Stimulated activated CD4-positive, alpha-beta T cell treated with anti-CD3 and anti-CD28 coated beads, Interleukin-12 subunit alpha, Interleukin-12 subunit beta, amount 100 ng/mL, for 4 hours (primary cell): ENCODE measurements at places on chromosomes 7 and 10.

GRCh38 chr7:113392841-113393540, 274.6 kb upstream of the SMIM30 start:
- no peak for DNase-seq

GRCh38 chr10:4883079-4883739, 57.2 kb downstream of the AKR1E2 start:
- no peak for DNase-seq

GRCh38 chr10:118116362-118116714, 69.6 kb upstream of the RAB11FIP2 start:
- no peak for DNase-seq

GRCh38 chr7:129356176-129356575, 78.1 kb upstream of the STRIP2 start:
- no peak for DNase-seq

- DNase-seq: no peak
These were observed 262.6 kb downstream of the CSTF2T start for GRCh38 chr10:51436805-51437204.

GRCh38 chr10:128854963-128855362, 612.1 kb upstream of the MGMT start:
- no peak for DNase-seq

DNA sequence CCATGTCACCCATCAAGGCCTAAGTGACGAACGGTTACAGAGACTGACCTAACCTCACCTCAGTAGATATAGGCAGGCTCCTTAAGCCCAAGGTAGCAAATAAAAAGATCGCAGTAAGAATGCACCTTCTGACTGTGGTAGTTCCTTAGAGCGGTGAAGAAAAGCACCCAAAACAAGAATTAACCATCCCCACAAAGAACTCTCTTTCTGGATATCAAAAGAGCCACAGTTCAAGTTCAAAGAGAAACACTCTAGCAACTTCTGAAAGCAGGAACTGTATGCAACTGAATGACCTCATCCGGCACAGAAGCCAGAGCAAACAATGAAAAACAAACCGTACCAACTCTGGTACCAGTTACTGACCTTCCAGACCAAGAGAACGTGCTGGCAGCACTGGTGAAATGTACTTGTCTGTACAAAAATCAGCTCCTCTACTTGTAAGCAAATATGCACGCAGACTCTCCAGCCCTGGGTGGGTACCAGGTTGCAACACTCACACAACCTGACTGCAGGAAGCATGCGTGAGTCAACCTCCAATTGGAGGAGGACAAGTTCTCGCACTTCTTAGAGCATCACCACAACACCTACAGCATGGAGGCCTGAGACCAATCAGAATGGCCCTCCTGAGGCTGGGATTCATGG, 202.7 kb downstream of the FAM107B start:
- no peak for DNase-seq

GRCh38 chr7:35720032-35720431, 25.1 kb upstream of the HERPUD2 start:
- DNase-seq: no peak

GRCh38 chr10:21894648-21895342, 108.7 kb downstream of the DNAJC1 start:
- DNase-seq: no peak

- no peak for DNase-seq
These were observed 21.4 kb upstream of the AOC1 start for GRCh38 chr7:150830937-150831336.

GRCh38 chr7:116984917-116985316, 31.6 kb downstream of the ST7 start:
- no peak for DNase-seq

GRCh38 chr7:111324228-111324627, 233.3 kb downstream of the LRRN3 start:
- no peak for DNase-seq

GRCh38 chr10:65565246-65565645, 1360.6 kb upstream of the LRRTM3 start:
- no peak for DNase-seq

- DNase-seq: no peak
These were observed 183.5 kb upstream of the INHBA start for GRCh38 chr7:41886262-41886900.

- no peak for DNase-seq
These were observed 3.2 kb downstream of the ZNF853 start for GRCh38 chr7:6618621-6619020.

DNA sequence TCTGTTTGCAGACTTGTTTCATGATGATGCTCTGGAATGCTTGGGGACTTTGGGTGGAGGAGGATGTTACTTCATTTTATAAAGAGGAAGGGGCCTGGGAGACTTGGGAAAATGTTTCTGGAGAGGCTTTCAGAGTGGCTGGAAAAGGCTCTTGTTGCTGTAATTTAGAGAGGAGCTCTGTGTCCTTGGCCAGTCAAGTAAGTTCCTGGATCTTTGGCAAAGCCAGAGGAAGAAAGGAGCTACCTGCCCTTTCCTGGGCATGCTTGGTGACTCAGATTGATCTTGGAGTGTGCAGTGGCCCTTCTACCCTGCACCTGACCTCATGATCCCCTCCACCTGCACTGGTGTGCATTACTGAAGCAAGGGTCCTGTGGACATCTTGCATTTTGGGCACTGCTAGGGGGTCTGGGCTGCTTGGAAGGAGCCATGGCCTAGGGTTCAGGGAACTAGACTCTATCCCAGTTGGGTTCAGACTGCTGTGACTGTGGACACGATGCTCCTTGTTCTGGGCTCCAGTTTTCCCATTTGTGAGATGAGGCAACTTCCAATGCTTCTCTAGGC, 56.1 kb downstream of the ADCYAP1R1 start:
- DNase-seq: no peak

GRCh38 chr10:72297281-72297804, 23.6 kb downstream of the DDIT4 start:
- peak; percentile 90 for DNase-seq

DNA sequence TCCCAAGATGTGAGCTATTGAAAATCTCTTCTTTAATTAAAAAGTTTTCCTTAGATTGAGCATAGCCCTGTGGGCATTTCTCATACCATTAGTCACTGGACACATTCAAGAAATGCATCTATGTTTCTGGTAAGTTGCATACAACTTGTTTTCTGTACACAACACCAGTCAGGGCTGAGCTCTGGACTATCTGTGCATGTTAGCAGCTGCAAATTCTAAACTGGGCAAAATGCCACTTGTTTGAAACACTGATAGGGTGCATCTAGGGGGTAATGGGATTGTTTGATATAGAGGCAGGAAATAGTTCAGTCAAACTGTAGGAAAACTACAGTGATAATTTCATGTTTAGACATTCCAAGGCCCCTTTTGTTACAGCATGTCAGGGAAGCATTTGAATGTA, 145.6 kb upstream of the NPY start:
- DNase-seq: no peak

- no peak for DNase-seq
These were observed 20.4 kb upstream of the INMT start for GRCh38 chr7:30731581-30731980.

- DNase-seq: no peak
These were observed 919.2 kb downstream of the LRMDA start for GRCh38 chr10:76350583-76350982.

- no peak for DNase-seq
These were observed 332.0 kb upstream of the ZNF32 start for GRCh38 chr10:43980715-43981114.

GRCh38 chr7:133676805-133677370, 424.0 kb downstream of the EXOC4 start:
- DNase-seq: no peak

DNA sequence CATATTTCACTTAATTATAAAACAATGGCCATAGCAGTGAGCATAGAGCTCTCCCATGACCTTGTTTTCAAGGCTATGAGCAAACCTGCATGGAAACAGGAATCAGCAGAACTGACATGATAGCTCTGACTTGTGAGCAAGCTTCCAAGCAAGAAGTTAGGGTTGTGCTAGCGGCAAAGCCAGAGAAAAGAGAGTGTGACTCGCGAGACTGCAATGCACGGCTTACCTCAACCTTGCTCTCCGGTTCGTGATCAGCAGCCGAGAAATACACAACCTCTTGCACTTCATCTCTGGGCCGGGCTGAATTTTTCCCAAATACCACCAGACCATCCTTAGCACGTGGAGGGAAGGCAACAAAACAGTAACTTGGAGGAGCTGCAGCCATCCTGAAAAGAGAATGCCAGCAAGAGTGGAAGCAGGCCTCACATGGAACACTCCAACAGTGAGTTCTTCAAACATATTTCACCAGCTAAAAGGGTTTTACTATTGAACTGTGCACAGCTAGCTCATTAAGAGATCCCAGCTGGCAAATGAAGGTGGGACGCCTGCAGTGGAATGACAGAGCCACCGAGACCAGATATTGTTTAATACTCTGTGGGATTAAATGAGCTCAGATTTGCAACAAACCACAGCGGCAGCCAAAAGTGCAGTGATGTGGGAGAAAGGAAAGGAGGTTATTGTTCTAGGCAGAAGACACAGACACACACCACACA, 20.8 kb downstream of the SCRN1 start:
- DNase-seq: no peak

- no peak for DNase-seq
These were observed 38.8 kb upstream of the CFAP46 start for GRCh38 chr10:132981173-132981555.

GRCh38 chr7:2651336-2651735, 19.6 kb downstream of the TTYH3 start:
- no peak for DNase-seq

GRCh38 chr10:101723176-101723575, 28.2 kb upstream of the FBXW4 start:
- DNase-seq: no peak

- no peak for DNase-seq
These were observed 28.8 kb downstream of the DENND10 start for GRCh38 chr10:119132521-119133345.

- DNase-seq: no peak
These were observed 25.0 kb upstream of the TLL2 start for GRCh38 chr10:96538683-96539082.

- no peak for DNase-seq
These were observed 21.4 kb downstream of the DNAJB6 start for GRCh38 chr7:157358041-157358752.

DNA sequence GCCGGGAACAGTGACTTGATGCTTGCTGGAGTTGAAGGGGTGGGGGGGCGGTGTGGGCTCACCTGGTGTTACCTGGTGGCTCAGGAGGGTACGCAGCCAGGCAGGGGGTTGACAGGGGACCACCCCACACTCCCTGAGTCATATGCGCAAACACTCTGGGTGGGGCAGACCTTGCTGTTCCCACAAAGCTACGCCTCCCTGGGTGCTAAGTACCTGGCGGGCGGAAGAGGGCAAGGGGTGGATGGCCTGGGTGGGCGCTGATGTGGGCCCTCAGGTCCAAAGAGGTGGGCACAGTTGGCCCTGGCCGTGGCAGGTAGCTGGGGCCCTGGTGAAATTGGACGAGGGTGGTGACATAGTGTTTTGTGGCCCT, 13.9 kb downstream of the STX1A start:
- no peak for DNase-seq

DNA sequence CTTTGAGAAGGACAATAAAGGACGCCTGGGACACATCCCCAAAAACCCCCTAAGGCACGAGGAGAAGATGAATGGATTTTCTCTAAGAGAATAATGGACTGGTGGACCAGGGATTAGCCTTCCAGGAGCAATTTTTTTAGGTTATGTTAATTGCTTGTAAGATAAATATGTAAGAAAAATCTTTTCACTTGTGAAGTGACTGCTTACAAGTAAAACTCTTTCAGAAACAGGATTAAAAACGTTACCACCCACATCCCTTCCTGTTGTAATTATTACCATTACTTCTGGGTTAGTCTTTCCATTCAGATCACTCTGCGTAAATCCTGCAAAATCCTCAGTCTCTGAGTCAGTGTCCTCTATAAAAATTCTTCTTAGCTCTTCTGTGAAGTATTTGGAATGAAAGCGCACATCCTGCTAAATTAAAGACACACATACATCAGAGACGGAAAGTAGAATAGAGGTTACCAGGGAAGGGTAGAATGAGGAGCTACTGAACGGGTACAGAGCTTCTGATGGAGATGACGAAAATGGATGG, 34.3 kb downstream of the CDCA7L start:
- no peak for DNase-seq

- no peak for DNase-seq
These were observed 108.0 kb upstream of the CREB5 start for GRCh38 chr7:28304290-28304689.

DNA sequence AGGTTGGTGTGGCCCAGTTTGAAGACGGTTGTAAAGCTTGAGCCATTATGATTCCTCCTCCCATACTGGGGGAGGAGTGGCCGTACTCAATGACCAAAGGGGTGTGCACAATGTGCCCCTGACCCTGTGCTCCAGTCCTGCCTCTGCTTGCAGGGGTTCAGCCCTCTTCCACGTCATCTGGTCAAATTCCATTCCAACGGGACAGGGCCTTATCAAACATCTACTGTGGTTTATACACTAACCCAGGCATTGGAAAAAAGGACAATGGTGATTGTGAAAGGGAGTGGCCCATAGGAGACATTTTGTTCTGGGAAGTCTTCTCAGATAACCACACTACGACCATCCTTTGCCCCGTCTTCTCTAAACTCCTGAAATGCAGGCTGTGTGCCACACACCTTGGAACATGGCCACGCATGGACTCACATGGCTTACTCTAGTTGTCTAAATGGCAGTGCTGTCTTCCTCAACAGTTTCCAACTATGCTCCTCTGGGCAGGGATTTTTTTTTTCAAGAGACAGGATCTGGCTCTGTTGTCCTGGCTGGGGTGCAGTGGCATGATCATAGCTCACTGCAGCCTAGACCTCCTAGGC, 103.0 kb downstream of the JCAD start:
- DNase-seq: no peak

GRCh38 chr7:71718563-71718962, 586.6 kb downstream of the GALNT17 start:
- no peak for DNase-seq

GRCh38 chr10:31034098-31034909, 2.6 kb upstream of the ZNF438 start:
- no peak for DNase-seq

- no peak for DNase-seq
These were observed 447.9 kb upstream of the PFKP start for GRCh38 chr10:2619472-2619871.

DNA sequence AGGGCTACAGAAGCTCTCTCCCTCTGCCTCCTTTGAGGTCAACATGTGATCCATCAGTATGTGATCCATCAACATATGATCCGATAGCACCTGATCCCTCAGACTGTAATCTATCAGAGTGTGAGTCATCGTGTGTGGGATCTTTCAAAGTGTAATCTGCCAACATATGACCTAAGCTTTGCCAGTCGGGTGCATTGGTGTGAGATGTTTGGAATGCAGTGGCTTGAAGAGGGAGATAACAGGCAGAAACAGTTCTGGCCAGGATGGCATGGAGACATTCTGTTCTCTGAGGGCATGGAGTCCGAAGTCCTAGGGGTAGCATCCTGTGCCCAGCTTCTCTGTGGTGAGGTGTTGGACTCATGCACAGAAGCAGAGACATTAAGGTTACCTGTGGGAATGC, 217.7 kb upstream of the ETV1 start:
- no peak for DNase-seq

GRCh38 chr7:73871163-73872011, 10.4 kb downstream of the TMEM270 start:
- DNase-seq: no peak
